Activated T-cell treated with anti-CD3 and anti-CD28 coated beads, Interleukin-2, amount 50 U/mL, for 4 hours (primary cell): ENCODE measurements at places on chromosomes 5 and 9. TPM values are rescaled to one million over a fixed set of nuclear protein-coding genes. Genes with fewer than 3 reads are reported as not detected.
A peak's percentile ranks its signal among the peaks of the same experiment; 100 is the strongest.

- DNase-seq, result no peak
Measured at GRCh38 chr5:31626156-31626555, 12.8 kb upstream of the PDZD2 start.

GRCh38 chr5:55241746-55242145 is 8.3 kb upstream of the CCNO start:
- no peak for DNase-seq

GRCh38 chr5:78527925-78528324 is 120.6 kb downstream of the LHFPL2 start:
- DNase-seq, result no peak

DNA sequence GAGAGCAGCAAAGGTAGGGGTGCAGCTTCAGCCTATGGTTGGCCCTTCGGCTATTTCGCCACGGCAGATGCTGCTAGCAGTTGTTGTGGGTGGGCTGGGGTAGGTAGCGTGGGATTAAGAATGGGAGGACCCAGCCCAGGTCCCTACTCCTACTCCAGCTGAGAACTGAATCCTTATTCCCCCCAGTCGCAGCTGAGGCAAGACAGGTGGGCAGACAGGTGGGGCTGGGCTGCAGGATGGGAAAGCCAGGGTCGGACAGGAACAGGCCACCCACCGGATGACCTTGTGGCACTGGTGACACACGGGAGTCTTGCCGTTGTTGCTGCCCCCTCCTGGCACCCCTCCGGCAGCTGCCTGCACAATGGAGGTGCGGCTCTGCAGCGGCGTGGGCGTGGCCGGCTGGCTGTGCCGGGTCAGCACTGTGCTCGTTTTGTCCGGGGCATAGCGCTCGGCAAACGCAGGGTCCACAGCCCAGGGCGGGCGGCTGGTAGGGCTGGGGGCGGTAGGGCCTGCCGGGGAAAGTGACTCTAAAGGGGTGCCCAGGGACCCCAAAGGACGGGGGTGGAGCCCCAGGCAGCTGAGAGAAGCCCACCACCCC is 8.2 kb downstream of the PDLIM7 start:
- no peak for DNase-seq

- DNase-seq, result no peak
Measured at GRCh38 chr5:143213851-143214363, 189.6 kb downstream of the NR3C1 start.

DNA sequence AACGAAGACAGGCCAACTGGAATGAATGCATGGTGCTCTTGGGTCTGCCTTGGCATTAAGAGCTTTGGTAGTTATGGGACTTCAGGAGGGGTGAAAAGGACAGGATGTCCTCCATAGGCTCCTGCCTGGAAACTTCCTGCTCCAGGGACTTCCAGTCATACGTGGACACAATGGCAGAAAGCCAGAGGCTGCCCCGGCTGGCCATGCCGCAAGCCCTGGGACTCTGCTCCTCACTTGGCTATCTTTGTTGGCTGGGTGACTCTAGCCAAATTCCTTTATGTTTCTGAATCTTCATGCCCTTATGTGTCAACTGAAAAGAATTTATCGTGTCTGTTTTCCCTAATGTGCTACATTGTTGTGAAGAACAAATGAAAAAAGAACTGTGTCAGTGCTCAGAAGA is 136.9 kb downstream of the SIL1 start:
- no peak for DNase-seq

GRCh38 chr5:149799119-149799623 is 69.1 kb downstream of the PPARGC1B start:
- no peak for DNase-seq

DNA sequence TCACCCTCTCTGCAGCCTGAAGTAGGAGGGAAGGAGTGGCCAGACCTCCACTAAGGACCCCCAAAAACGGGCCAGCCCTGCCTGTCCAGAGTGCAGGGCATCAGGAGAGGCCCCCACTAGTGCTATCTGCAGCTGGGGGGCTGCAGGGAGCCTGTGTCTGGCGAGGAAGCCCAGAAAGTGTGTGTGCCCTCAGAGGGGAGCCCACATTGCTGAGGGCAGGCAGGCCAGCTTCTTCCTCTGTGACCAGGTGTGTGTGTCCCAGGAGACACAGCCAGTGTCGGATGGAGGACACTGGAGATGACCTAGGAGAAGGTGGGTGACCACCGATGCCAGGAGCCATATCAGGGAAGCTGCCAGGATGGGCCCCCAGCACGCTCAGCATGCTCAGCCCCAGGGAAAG is 218.7 kb downstream of the IRX2 start:
- no peak for DNase-seq

- DNase-seq, result no peak
Measured at GRCh38 chr9:127562279-127562796, 49.7 kb upstream of the STXBP1 start.

DNA sequence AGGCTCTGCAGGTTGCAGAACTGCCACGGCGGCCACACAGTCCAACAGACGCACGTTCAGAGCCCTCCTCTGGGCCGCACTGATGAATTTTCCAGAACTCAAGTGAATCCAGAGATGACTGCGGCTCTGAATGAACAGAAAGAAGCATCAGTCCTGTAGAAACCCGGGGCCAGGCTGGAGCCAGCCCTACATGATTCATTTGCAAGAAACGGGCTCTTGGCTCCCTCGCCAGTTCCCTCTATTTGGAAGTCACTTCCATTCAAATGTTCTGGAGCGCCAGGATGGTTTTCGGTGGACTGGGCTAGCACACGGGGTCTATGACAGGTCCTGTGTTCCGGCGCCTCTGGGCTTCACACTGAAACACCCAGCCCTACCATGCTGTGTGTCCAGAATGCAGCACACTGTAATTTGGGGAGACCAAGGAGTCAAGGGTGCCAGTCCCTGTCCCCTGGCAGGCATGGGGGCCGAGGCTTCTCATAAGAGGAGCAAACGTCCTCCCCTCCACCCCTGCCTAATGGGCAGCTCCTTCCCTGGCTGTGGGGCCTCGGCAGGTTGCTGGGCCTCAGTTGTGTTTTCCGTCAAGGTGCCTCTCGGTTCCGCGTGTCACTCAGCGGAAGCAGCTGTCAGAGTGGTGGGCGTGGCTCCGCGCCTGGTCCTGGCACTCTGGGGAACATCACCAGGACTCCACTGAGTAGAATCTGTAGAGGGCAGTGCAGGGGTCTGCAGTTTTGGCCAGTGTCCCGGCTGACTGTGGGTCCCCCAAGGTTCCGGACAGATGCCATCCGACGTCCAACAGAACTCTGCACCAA is 18.1 kb upstream of the COL5A1 start:
- no peak for DNase-seq

GRCh38 chr5:10354048-10354872 is 765 bp downstream of the MARCHF6 start:
- DNase-seq, result peak; percentile 28

DNA sequence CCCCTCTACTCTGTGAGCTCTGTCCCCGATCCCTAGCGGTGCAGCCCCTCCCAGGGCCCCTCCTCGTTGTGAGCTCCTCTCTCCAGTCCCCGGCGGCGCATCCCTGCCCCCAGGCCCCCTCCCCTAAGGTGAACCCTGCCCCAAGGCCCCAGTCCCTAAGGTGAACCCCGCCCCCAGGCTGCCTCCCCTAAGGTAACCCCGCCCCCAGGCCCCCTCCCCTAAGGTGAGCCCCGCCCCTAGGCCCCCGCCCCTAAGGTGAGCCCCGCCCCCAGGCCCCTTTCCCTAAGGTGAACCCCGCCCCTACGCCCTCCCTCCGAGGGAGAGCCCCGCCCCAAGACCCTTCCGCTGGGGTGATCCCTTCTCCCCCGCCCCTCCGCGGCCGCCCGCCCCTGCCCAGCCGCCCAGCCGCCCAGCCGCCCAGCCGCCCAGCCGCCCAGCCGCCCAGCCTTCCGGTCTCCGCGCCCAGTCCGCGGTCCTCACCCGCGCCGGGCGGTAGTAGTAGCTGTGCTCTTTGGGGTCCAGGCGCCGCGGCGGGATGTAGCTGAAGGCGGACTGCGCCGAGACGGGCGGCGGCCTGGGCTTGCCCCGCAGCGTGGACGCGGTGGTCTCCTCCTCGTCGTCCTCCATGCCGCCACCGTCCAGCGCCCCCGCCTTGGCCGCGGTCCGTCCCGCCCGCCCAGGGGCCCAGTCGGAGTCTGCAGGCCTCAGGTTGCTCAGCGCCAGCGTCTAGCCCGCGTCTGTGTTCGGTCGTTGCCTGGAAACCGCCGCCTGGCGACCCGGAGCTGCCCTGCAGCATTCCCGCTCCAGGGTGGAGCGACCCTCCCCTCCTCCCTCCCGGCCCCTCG is at the start of gene CFAP90:
Gene CFAP90, minus strand, starts transcription at position 739 of the 845 bp plus-strand sequence. Its CDS starts 112 bp downstream, at position 627.
- DNase-seq, result peak; percentile 11

DNA sequence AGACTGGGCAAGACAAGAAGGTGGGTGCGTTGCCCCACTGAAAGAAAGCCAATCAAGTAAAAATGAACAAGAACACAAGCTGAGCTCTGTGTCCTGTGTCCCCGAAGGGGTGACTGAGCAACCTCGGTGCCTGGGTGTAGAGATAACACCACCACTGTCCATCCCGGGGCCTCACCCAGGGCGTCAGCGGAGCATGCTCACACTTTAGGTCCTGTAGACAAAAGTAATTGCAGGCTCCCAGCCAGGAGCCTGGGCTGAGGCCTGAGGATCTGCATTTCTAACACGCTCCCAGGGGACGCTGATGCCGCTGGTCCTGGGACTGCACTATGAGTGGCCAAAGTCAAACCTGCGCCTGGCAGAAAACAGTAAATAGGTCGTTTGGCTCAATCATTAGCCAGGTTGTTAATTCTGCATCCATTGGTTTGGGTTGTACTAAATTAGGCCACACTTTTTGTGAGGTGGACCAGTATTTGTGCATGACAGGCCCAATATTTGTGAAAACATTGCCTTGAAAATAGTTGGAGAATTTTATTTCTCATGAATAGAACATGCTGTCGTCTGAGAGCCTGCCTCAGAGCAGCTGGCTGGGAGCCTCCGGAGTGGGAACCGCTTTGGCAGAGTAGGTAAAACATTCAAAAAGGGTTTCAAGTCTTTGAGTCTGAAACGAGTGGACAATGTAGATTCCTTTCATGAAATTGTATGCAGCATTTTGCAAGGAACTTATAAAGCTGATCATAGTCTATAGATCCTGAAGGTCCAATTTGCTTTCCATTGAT is 38.3 kb downstream of the ANKRD33B start:
- no peak for DNase-seq

Gene TOR4A
- total RNA-seq, result 3.2 TPM

Gene SH3TC2
- not detected for total RNA-seq

Gene LCP2
- total RNA-seq, result 136 TPM

Gene EIF4E1B
- total RNA-seq, result not detected

Gene CKMT2
- total RNA-seq, result not detected

Gene DDX4
- total RNA-seq, result 0.41 TPM

Gene LEAP2
- total RNA-seq, result 2.1 TPM

Gene STXBP1
- 10.8 TPM for total RNA-seq

Gene HSPA5
- 366 TPM for total RNA-seq

Gene RNF183
- not detected for total RNA-seq
